ENCODE measurements at places on chromosomes 3 and 15.

GRCh38 chr3:80676866-80677265 is 909.1 kb upstream of the ROBO1 start:
- no peak for DNase-seq

DNA sequence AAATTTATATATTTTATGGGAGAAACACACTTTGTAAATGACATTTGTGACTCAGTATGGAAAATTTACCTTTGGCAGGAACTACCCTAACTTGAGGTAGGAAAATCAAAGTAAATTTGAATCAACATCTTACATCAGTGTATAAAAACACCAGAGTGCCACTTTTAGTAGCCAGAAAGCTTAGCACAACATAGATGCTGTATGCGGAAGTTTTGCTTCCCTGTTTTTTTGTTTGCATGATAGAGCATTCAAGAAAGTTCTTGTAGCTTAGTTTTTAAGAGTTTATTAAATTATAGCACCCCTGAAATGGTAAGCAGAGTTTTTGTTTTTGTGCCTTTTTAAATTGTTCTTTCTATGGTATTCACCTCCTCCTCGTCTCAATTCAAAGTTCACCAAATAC is 120.8 kb upstream of the RAP2B start:
- no peak for DNase-seq

DNA sequence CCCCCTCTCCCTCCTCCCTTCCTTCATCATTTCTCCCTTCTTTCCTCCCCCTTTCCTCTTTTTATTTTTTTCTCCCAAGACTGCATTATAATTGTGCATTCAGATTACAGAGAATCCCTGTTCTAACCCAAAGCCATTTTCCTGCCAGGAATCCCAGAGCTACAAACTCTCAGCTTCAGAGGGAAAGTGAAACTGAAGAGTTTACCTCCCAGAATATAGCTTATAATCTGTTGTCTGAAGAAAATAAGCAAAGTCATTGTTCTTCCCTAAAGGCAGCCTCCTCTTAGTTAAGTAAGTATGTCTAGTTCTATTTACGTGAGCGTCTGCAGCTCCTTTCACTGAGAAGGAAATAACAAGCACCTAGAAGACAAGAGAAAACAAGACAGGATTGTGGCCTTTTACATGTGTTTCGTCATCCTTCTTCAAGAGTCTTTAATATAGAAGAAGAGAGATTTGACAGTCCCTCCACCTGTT is 97.2 kb downstream of the CHST2 start:
- DNase-seq = no peak

- no peak for DNase-seq
These were observed 431.0 kb downstream of the EPHA6 start for GRCh38 chr3:97245201-97245910.

DNA sequence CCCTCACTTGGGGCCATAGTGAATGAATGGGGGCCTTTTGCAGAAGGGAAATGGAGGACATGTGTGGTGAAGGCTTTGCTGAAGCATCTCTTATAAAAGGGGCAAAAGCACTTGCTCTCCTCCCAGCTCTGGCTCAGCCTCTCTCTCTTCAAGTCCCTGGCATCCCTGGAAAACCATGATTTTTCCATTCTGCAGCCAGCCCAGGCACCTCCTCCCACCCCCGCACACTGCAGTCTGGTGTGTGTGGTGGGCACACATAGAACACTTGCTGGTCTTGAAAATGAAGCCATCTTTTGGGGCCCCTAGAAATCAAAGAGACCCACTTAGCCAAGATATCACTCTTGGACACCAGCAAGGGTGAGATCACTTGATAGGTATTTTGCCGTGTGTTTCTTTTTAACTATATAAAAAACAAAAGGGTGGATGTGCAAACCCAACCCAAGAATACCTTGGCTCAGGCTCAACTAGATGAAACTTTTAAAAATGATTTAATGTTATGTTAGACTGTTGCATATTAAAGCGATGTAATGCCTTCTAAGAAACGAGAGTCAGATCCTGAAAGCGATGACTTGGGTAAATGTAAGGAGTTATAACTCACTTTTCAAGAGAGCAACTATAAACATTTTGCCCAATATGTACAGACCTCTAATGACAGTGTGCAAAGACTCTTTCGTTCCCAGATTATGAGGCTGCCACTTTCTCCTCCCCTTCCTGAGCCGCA is 16.4 kb upstream of the ALDH1A3 start:
- DNase-seq = no peak

DNA sequence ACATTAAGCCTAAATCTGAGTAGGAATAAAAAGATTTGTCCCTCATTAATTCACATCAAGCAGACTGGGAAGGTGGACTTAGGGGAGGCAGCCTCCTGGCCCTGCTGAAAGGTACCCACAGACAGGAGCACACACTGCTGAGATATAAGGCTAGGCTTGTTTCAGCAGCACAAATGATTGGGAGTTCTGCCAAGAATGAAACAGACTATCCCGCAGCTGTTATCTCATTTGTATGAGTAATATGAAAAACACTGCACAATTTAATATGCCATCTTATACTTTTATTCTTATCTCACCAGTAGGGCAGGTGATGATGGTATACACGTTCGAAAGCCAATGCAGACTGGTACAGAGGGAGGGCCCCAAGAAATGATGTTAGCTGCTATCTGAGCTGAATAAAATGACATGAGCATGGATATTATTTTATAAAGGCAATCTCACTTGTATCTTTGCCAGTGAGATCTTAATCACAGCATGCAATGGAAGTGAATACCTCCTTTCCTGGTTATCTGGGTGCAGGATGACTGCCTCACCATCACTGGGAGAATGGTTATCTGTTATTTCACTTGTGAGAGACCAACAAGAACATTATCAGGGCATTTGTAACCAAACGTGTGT is 258.7 kb upstream of the PPP2R3A start:
- DNase-seq = no peak

- DNase-seq = peak; percentile 47
These were observed 36.1 kb upstream of the MYO5C start for GRCh38 chr15:52331490-52332240.

- no peak for DNase-seq
These were observed 309.9 kb upstream of the THBS1 start for GRCh38 chr15:39270934-39271333.

DNA sequence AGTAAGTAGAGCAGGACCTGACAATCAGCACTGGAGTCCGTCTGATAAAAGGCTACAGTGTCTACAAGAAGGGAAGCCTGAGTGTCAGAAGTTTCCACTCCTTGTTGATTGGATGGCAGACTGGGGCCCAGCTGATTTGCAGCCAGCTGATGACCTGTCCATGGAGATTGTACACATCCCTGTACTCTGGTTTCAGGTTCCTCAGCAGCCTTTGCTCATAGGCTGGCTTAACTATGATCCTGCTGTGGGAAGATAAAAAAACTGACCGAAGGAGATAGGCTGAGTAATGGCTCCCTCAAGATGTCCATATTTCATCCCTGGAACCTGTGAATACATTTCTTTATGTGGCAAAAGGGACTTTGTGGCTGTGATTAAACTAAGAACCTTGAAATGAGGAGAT is 11.7 kb upstream of the LACTB start:
- no peak for DNase-seq

DNA sequence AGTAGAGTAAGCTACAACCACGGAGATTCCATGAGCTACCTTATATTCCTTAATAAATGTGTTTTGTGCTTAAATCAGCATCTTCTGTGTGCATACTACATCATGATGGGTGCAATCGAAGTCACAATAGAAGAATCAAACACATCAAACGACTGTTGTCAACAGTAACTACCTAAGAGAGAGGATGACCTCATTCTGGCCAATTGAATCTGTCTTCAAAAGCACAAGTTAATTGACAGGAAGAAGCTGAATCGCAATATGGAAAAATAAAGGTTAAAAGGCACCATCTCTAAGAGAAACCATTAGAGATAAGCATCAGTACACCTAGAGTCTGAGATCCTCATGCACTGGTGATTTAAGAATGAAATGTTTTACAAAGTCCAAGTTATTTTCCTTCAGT is 39.0 kb downstream of the CD200R1L start:
- DNase-seq = no peak

- no peak for DNase-seq
These were observed 18.7 kb downstream of the TRPM1 start for GRCh38 chr15:31082771-31083369.

DNA sequence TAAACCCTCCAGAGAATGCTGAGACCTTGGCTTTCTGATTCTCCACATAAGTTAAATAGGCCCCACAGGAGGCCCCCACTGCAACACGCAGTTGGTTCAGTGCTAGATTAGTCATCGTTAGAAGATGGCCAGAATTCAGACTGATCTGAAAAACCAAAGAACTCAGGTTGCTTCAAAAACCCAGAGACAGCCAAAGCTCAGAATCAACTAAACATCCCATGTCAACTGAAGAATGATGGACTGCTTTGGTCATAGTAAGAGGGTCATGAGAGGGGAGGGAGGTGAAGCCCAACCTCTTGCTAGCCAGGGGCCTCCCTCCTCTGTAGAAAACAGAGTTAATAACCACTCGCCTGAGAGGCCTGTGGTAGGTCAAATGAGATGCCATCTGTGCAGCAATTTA is 93.1 kb downstream of the AKAP13 start:
- no peak for DNase-seq

- DNase-seq = no peak
These were observed 251.7 kb downstream of the KCNMB2 start for GRCh38 chr3:178787960-178788359.

DNA sequence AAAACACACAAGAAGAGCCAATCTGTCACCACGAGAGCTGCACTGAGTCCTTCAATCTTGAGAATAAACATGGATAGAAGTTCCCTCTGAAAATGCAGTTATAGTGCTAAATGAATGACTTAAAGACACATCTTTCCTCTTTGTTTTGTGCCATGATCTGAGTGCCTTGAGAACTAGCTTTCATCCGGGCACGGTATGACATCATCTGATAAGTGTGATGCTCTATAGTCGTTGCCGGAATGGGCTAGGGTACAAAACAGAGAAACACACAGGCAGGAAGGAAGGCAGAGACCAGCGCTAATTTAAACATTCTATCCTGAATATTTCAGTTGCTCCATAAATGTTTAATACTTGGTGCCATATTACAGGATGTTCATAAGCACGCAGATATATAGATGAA is 146.5 kb downstream of the TNIK start:
- DNase-seq = no peak

DNA sequence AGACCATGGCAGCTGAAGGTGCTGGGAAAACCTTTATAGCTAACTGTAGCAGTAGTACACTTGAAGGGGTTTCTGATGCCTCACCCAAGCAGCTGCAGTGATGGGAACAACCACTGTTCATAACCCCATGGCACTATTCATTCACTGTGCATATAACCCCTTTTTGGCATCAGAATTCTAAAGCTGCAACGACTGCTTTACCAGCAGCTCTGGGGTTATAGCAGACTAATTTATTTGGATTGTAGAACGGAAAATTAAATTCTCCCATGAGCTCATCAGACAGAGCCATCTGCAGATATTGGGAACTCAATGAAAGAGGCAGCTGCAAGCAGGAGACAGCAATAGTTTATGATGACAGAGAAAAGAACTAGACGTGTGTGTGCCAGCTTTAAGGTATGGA is 28.6 kb downstream of the TFDP2 start:
- DNase-seq = no peak

GRCh38 chr15:74208901-74209559 is 6.4 kb upstream of the STRA6 start:
- no peak for DNase-seq

DNA sequence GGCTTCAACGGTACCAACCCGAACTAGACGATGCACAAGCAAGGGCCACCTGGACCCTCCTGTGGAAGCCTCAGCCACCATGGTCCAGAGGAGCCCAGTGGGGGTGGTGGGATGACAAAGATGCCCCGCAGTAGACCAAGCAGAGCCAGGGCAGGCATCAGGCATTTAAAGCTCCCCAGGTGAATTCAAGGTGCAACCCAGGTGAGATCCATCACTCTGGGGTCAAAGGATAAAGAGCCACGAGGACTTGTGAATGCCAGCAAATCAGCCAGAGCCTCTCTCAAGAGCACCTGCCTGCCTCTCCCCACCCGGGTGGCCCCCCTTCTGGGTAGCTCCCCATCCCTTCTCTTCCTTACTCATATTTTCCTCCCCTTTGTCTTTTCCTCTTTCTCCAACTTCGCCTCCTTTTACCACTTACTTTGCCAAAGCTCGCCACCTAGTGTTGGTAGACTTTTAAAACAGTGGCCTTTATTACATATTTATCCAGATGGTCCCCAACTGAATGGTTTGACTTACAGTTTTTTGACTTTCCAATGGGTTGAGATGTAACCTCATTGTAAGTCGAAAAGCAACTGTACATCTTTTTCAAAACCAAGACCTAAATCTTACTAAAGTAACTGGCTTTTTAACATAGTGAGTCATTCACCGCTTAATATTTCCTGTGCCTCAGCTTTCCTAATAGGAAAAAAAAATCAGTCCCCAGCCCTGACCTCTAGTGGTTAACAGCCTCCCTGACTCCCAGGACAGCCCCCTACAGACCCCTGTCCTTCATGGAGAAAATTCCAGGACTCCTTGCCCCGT is 18.8 kb downstream of the PLA2G4F start:
- peak; percentile 9 for DNase-seq

DNA sequence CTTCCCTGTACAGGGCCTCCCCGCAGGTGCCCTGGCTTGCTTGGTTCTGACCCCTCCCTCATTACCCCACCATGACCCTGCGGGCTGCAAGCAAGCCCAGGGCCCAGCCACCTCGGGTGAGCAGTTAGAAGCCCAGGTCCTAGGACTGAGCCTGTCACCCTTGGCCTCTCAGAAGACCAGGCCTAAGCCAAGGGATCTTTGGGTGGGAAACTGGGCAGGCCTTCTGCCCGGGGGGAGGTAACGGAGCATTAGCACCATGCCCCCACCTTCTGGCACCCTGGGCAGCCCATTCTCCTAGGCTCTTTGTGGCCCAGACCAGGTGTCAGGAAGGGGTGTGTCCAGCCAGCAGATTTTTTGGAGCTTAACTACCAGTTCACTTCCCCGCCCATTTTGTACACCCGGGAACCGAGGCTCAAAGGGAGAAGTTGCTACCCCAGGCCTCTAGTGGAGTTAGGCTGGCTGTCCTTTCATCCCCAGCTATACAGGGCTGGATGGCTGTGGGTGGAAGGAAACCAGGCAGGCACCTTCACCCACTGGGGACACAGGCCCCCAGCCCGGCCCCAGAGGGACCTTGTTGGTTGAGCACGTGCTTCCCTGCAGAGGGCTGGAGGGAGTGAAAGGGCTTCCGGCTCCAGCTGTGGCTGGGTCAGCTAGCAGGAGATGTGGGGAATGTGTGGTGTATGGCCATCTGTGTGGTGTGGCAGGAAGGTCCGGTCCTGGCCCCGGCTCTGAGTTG is 1.4 kb downstream of the CSK start:
- no peak for DNase-seq

- DNase-seq = no peak
These were observed 6.8 kb downstream of the FYCO1 start for GRCh38 chr3:45988804-45989203.

- DNase-seq = no peak
These were observed 111.2 kb downstream of the IL12A start for GRCh38 chr3:160099834-160100233.

Measured in stimulated activated CD4-positive, alpha-beta T cell treated with anti-CD3 and anti-CD28 coated beads, Interleukin-4, amount 100 ng/mL, for 24 hours (primary cell).